HFFc6 (cell line): ENCODE measurements at places on chromosomes 4 and X.

DNA sequence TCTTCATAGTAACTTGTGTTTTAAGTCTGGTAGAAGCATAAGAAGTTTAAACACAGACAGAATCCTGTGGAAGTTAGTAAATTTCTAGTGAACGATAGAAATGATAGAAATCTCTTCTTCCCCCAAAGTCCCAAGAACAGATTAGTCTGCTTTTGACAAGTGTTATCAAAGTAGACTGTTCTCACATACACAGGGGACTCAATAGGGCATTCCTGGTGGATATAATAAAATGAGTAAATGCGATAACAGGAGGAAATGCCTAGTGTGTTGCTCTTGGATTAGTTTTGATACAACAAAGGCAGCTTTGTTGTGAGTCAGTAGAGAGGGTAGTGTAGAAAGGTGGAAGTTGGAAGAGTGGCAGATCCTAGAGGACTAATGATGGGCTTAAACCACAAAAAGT is 43.5 kb downstream of the CLCN3 start:
- DNase-seq: no peak
- H3K4me3 ChIP-seq: no peak overlapping the region
- H3K27ac ChIP-seq: no peak overlapping the region
- H3K4me1 ChIP-seq: peaks cover 51% of the 10 kb centered on the region
- peaks cover 7% of the 10 kb centered on the region for H3K36me3 ChIP-seq

- no peaks in the 10 kb centered on the region; the same call in 1 of the 2 replicates for H3K36me3 ChIP-seq
- no peak for DNase-seq
- H3K4me1 ChIP-seq: no peaks in the 10 kb centered on the region
- no peak overlapping the region for H3K4me3 ChIP-seq
Measured at GRCh38 chr4:163660636-163661035, 166.1 kb downstream of the TMA16 start.

DNA sequence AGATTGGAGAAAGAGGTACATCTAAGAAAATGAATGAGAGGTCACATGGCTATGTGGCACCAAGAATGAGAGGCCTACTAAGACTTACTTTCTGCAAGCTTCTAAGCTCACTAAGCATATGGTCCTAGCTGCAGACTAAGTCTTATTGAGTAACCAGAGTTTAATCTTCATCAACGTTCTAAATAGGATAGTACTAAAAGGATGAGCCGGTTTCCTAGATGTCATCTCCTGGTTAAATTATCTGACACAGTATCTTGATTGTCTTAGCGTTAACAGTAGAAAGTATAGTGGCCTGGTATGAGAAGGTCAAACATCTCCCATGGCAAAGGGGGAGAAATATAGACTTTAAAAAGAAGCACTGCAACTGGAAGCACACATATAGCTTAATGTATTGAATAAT is 448.1 kb downstream of the PDGFC start:
- no peak for DNase-seq
- H3K27ac ChIP-seq: no peak overlapping the region
- peaks cover 14% of the 10 kb centered on the region; the same call in 1 of the 2 replicates for H3K4me1 ChIP-seq
- no peaks in the 10 kb centered on the region for H3K27me3 ChIP-seq
- no peaks in the 10 kb centered on the region for H3K36me3 ChIP-seq

GRCh38 chr4:13546941-13547484 is 2.7 kb upstream of the NKX3-2 start:
- DNase-seq: no peak
- H3K4me1 ChIP-seq: peaks cover 29% of the 10 kb centered on the region
- no peak overlapping the region for H3K27ac ChIP-seq
- H3K27me3 ChIP-seq: peaks cover 50% of the 10 kb centered on the region
- H3K36me3 ChIP-seq: peaks cover 14% of the 10 kb centered on the region

- H3K27ac ChIP-seq: no peak overlapping the region
- H3K4me1 ChIP-seq: peaks cover 7% of the 10 kb centered on the region
- H3K4me3 ChIP-seq: no peak overlapping the region
- no peak for DNase-seq
- H3K27me3 ChIP-seq: no peaks in the 10 kb centered on the region
Measured at GRCh38 chr4:39233114-39233513, 50.8 kb downstream of the WDR19 start.

DNA sequence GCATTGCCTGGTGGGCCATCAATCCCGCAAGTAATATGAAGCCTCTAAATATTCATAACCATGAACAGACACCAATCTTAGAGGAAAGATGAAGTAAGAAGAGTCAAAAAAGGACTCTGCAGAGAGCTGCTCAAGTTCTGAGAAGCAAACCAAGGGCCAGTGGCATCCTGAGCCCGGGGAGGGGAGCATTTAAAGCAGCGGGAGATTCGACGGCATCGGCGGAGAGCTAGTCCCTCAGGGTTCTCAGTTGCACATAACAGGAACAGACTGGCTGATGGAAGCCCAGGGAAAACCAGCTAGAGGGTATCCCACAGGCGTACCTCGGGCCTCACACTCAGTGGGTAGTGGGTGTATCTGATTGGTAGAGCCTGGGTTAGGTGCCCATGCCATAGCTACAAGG is 4.9 kb upstream of the PNMA6E start:
- no peak for DNase-seq
- no peak overlapping the region for H3K4me3 ChIP-seq
- H3K36me3 ChIP-seq: no peaks in the 10 kb centered on the region
- no peaks in the 10 kb centered on the region for H3K4me1 ChIP-seq

- H3K4me3 ChIP-seq: peak within 1 kb of the TSS; percentile 89
- peak; percentile 33 for DNase-seq
- no peaks in the 10 kb centered on the region for H3K27me3 ChIP-seq
- H3K27ac ChIP-seq: peak within 1 kb of the TSS; percentile 97
Measured at GRCh38 chr4:182917182-182918043, at the start of gene DCTD. Gene DCTD, minus strand, starts transcription at chr4:182917386. Its CDS starts 1,818 bp downstream, at chr4:182915568.

DNA sequence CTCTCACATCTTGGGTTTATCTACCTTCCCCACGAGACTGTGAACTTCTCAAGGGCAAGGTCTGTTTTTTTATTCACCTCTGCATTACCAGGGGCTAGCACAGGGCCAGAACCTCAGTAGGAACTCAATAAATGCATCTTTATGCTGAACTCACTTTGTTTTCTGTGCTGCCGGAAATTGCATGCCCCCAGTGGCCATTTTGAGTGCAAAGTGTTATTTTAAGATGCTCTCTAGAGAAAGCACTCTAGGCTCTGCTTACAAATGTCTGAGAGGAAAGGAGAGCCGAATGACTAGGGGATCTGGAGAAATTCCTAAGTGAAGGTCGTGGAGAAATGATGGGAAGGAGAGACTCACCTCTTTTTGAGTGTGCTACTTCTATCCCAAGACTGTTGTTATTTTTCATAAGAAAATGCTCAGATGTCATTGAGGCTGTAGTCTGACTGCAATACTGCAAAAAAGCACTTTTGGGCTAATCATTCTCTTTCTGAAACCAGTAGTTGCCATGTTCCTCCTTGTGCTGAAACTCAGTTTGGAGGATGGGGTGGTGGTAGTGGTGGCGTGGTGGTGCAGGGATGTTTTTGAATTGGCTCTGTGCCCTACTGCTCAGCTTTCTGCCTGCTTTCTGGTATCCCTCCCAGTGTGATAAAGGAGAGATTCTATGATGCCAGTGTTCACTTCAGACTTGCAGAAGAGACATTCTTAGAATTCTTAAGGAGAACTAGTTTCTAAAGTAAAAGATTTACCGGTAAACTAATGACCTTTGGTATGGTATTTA is 41.3 kb downstream of the DOCK11 start:
- no peak for DNase-seq
- no peaks in the 10 kb centered on the region for H3K27me3 ChIP-seq
- no peaks in the 10 kb centered on the region for H3K36me3 ChIP-seq
- H3K27ac ChIP-seq: peak overlapping the region; percentile 78

- peak; percentile 28 for DNase-seq
Measured at GRCh38 chr4:156252358-156252921, 298.8 kb upstream of the CTSO start.
